ENCODE measurements at places on chromosomes 4 and X.

GRCh38 chrX:106863697-106864096 is 39.4 kb downstream of the RIPPLY1 start:
- no peak for DNase-seq

DNA sequence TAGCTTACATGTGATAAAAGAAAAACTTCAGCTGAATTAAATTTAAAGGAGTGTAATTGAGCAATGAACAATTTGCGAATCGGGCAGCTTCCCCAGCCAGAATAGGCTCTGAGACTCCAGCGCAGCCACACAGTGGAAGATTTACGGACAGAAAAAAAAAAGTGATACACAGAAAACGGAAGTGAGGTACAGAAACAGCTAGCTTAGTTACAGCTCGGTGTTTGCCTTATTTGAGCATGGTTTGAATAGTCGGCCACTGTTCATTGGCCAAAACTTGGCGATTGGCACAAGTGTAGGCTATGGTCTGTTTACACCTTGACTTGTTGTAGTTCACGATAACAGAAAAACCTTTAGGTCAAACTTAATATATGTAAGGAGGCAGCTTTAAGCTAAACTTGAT is 16.7 kb upstream of the SUPT20HL1 start:
- DNase-seq: no peak

- DNase-seq: no peak
Observed at GRCh38 chr4:129526812-129527211, 430.9 kb downstream of the C4orf33 start.

- DNase-seq: no peak
Observed at GRCh38 chr4:68348577-68348976, 1.3 kb downstream of the YTHDC1 start.

- DNase-seq: no peak
Observed at GRCh38 chr4:27178061-27178460, 317.4 kb downstream of the STIM2 start.

DNA sequence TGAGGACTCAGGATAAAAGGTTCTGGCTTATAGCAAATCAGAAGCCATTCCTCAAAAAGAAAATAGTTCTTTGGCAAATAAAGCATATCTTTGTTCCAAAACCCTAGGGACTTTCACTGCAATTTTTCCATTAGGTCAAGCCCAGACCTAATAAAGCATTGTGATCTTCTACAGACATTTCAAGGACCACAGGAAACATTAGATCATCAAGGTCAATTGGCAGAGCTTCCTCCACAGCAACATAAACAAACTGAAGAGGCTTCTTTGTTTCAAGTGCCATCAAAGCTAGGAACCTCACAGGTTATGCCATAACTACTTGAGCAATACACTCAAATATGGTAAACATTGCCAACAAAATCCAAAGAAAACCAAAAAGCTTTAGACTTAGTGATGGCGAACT is 144.9 kb downstream of the ANXA5 start:
- DNase-seq: no peak

DNA sequence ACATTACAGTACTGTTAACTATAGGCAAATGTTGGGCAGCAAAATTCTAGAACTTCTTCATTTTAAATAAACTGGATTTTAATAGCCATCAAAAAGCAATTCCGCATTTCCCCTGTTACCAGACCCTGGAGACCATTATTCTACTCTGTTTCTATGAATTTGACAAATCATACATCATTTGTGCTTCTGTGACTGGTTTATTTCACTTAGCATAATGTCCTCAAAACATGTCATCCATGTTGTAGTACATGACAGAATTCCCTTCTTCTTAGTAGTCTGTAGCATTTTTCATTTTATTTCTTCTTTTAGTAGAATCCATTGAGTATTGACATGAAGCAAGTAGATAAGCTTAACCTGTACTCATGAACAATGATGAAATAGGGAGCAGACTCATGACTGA is 59.4 kb upstream of the PPP4R3C start:
- DNase-seq: no peak

DNA sequence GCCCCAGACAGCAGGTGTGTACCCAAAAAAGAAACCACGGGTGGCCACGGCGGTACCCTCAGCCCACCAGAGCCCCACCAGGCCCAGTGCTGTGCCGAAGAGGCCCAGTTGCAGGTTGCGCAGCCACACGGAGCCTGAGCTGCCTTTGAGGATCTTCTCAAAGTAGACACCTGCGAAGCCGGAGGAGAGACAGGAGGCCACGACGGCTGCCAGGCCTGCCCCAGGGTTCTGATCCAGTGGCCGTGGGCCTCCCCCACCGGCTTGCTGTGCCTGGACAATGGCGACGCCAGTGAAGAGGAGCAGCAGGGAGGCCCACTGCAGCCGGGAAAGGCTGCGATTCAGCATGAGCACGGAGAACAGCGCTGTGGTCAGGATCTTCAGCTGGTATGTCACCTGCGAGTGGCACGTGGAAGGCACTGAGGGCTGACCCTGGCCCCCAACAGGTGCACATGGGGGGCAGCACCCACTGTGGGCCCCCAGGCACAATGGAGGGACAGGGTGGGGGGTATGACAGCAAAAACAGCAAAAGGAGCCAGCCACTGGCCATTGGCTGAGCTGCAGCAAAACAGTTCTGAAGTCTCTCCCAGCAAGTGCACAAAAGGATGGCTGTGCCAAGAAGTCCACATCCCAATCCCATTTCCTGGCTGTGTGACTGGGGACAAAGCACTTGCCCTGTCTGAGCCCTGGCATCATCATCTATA is 6.2 kb downstream of the SLC35A2 start:
- no peak for DNase-seq

DNA sequence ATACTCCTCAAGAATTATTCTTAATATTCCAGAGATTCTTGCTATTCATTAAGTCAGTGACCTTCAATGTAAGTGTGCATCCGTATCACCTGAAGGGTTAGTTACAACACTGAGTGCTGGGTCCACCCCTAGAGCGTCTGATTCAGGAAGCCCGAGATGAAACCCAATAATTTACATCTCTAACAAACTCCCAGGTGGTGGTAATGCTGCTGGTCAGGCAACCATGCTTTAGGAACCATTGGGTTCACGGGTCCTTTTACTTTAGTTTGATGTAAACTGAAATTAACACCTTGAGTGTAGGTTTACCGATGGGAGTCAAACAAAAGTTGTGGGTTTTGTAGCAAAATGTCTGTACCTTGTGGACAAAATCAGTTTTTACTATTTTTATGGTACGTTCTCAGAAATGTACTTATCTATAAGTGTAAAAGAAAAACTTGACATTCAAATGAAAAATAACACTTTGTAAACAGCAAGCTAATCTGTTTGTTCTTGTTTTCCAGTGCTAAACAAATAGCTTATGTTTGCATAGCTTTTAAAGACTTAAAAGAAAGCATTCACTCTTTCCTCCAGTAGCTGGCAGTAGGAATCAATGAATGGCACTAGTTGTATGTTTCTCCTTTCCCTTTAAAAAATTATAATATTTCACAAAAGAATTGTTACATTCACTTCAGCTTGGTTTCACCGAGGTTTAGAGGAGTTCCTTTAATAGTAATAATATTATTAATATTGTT is 32.7 kb downstream of the ACE2 start:
- no peak for DNase-seq

- no peak for DNase-seq
Observed at GRCh38 chr4:182245541-182246215, 2.5 kb downstream of the TENM3 start.

DNA sequence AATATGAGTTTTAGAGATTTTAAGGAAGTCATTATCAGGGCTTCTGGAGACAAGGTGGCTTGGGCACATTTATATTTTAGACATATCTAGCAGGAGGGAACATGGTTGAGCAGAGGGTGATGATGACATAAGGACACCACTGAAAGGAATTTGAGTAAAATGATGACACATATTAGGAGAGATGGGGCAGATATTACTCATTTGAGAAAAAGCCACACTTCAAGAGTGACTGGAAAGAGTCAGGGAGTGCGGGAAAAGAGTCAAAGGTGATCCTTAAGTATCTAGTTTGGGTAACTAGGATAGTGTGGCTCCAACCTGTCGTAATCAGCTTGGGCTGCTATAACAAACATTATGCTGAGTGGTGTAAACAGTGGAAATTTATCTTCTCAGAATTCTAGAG is 377.7 kb downstream of the PACRGL start:
- DNase-seq: no peak

- DNase-seq: no peak
Observed at GRCh38 chrX:19704132-19704531, 183.3 kb downstream of the SH3KBP1 start.

GRCh38 chr4:116059361-116059760 is 945.9 kb upstream of the NDST4 start:
- no peak for DNase-seq

GRCh38 chr4:163587867-163588266 is 93.4 kb downstream of the TMA16 start:
- no peak for DNase-seq
